ENCODE measurements at places on chromosomes 11 and 22.
A peak's percentile ranks its signal among the peaks of the same experiment; 100 is the strongest.

DNA sequence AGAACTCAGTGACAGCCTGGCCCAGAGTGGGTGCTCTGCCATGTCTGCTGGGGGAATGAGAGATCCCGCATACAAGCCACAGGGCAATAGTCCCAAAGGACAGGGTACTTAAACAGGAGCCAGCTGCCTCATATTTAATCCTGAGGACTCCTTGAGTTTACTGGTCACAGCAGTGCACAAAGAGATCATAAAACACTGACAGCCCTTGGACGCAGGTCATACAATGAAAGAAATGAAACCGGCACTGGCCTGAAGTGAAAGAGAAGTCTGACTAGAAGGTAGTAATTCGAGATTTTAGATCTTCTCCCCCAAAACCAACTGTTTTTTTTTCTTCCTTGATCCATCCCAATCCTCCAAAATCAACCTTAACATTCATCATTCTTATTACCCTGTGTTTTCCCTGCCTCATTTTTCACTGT lies 299.8 kb upstream of the SYN3 start:
- no peak for DNase-seq
- H3K4me1 ChIP-seq = no peaks in the 10 kb centered on the region
- H3K36me3 ChIP-seq = no peaks in the 10 kb centered on the region

DNA sequence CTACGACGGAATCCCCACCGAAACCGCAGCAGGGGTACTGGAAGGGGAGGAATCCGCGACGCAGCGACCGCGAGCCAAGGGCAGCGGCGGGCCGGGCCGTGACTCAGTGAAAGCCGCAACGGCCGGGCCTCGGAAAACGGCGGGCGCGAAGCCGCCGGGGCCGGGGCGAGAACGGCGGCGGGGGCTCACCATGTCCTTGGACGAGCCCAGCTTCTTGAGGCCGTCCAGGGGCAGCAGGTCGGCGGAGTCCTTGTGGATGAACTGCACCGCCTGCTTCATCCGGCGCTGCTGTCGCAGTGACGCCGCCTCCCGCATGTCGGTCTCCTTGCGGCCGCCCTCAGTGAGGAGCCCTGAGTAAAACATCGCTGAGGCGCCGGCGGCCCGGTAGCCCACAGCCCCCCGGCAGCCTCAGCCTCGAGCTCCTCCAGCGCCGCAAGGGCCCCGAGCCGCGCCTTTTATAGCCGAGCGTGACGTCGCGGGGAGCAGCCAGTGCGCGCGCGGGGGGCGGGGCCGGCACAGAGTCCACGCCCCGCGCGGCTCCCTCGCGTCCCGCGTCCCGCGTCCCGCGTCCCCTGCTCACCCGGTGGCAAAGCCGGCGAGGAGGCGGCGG lies at the start of gene NRIP3:
Gene NRIP3, minus strand, starts transcription at position 429 of the 610 bp plus-strand sequence. Its CDS starts 66 bp downstream, at position 363.
- no peaks in the 10 kb centered on the region for H3K36me3 ChIP-seq
- DNase-seq = peak; percentile 69
- H3K27ac ChIP-seq = no peak within 1 kb of the TSS

GRCh38 chr11:66045177-66045639 lies 3.8 kb downstream of the GAL3ST3 start:
- no peaks in the 10 kb centered on the region for H3K27me3 ChIP-seq
- no peak overlapping the region for H3K27ac ChIP-seq
- no peaks in the 10 kb centered on the region for H3K4me1 ChIP-seq

- no peak overlapping the region for H3K27ac ChIP-seq
- no peak overlapping the region for H3K4me3 ChIP-seq
- no peaks in the 10 kb centered on the region for H3K36me3 ChIP-seq
- no peaks in the 10 kb centered on the region for H3K27me3 ChIP-seq
- no peak for DNase-seq
- H3K4me1 ChIP-seq = no peaks in the 10 kb centered on the region
These were observed 87.0 kb downstream of the MPPED1 start for GRCh38 chr22:43498856-43499253.

DNA sequence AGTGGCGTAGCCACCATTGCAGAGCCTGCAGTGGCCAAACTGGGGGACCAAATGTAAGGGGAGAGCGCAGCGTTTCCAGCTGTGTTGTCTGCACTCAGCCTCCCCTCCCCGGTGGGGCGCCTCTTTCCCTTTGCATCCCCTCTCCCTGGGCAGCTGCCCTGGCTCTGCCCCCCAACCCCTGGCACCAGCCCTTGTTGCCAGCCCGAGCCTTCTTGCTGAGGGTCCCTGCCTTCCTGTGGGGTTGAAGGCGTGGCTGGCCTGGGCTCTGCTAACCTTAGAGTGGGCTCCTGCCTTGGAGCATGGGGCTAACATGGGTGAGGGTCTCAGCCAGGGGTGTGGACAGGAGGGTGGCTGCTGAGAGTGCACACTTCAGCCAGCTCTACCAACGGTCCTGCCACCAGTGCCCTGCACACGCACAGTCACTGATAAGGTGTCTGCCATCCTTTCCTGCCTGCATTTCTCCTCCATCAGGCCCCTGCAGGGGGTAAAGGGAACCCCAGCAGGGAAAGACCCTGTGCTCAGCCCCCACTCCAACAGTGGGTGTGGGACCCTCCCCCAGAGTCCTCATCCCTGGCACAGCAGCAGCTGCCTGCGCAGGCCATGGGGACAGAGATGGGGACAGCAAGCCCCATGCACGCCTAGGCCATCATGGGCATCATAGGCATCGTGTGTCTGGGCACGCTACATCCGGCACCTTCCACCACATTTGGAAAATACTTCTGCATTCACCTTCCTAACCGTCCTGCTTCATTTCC lies 43.5 kb downstream of the CERK start:
- H3K27me3 ChIP-seq = no peaks in the 10 kb centered on the region
- no peaks in the 10 kb centered on the region for H3K36me3 ChIP-seq
- DNase-seq = no peak
- H3K4me1 ChIP-seq = no peaks in the 10 kb centered on the region

DNA sequence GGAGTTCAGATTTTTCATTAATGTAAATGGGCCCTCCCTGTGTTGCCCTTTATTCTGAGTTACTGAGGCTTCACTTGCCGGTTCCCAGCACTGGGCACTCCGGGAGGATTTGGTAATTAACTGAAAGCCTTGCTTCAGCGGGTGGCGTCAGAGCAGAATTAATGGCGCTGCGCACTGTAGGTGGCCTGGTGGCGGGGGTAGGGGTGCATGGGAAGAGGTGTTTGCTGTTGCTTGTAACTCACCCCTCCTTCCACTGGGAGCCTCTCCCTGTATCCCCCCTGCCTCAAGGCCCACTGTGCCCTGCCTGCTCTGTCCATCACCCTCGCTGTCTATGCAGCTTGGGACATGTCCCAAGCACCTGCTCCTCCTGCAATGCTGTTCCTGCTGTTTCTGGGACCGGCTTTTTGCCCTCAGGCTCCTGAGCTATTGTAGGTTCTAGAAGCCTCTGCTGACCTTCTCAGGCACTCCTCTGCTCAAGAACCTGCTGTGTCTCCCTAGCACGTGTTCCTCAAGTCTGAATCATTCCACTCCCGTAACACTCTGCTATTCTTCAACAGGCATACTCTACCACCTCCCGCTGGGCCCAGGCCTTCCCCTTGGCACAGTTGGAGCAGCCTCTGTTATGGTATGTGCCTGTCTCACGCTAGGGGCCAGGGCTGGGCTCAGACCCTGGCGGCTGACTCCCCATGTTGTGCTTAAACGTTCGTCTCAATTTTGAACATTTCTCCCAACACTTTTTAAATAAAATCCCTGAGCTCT lies 24.4 kb downstream of the ARHGAP8 start:
- no peak overlapping the region for H3K27ac ChIP-seq
- H3K36me3 ChIP-seq = no peaks in the 10 kb centered on the region
- H3K4me1 ChIP-seq = no peaks in the 10 kb centered on the region
- no peak overlapping the region for H3K4me3 ChIP-seq
- H3K27me3 ChIP-seq = no peaks in the 10 kb centered on the region

DNA sequence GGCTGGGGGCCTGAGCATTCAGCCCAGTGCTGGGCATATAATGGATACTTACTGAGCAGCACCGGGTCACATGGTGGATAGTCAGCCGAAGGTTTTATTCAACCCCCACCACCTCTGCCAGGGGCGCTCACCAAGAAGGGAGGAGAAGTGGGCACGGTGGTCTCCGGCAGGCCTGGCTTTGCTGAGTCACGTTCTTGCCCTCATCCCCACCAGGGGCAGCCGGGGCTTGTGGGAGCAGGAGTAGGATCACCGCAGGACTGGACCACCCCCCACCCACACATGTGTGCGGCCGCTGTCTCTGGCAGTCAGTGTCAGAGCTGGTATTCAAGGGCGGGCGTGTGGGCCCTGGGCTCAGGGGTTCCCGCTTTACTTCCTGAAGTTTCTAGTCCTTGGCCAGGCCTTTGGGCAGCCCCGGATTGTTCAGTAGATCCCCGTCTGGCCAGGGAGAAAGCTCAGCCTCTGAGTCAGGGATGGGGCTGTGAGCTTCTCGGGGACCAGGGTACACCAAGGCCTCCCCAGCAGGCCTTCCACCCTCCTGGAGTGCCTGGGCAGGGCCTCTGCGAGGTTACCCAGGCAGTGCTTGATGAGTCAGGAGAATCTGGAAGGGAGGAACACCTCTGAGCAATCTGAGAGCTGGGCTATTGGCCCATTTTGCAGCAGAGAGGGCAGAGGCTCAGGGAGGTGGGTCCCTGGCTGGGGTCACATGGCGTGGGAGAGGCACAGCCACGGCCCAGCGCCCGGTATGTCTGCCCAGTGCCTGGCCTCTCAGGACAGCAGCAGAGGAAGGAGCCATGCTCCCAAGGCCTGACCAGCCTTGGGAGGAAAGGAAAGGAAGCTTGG lies 60.6 kb downstream of the RTL6 start:
- H3K36me3 ChIP-seq = no peaks in the 10 kb centered on the region
- no peaks in the 10 kb centered on the region for H3K4me1 ChIP-seq
- no peak overlapping the region for H3K27ac ChIP-seq
- no peak overlapping the region for H3K4me3 ChIP-seq

DNA sequence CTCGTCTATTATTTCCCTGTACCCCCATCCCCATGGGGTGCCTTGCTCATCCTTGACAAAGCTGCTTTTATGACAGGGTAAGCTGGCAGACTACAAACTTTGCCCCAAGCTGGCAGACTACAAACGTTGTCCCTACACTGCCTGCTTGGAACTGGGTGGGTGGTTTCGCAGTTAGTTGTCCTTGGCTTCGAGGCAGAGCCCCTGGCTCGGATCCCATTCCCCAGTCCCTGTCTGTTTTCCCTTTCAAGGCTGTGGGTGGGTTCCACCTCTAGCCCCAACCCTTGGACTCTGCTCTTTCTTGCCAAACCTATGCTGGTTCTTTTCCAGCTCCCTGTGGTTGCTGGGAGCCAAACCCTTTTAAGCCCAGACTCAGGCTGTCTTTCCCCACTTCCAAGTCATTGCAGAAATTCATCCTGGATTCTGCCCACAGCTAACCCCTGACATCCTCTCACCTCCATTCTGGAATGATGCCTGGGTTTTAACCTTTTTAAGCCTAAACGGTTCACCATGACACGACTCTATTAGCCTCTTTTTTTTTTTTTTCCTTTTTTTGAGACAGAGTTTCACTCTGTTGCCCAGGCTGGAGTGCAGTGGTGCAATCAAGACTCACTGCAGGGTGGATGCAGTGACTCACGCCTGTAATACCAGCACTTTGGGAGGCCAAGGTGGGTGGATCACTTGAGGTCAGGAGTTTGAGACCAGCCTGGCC lies 9.2 kb upstream of the RBM14 start:
- no peaks in the 10 kb centered on the region for H3K36me3 ChIP-seq
- no peaks in the 10 kb centered on the region for H3K4me1 ChIP-seq
- H3K27ac ChIP-seq = peak overlapping the region; percentile 73
- H3K4me3 ChIP-seq = no peak overlapping the region
- DNase-seq = peak; percentile 67
- H3K27me3 ChIP-seq = no peaks in the 10 kb centered on the region

DNA sequence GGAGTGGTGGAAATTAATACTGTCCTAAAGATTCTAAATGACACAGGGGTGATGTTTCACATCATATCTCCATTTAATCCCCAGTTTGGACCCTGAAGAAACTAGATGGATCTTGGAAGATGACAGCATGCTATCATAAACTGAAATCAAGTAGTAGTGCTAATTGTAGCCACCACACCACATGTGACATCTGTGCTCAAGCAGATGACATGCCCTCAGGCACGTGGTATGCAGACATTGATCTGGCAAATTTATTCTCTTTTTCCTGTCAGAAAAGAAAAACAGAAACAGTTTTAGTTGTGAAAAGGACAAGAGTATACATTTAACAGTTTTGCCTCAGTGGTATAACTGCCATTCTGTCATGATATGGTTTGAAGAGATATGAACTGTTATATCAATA lies 52.9 kb upstream of the PGR start:
- no peaks in the 10 kb centered on the region for H3K4me1 ChIP-seq
- no peak for DNase-seq
- H3K27me3 ChIP-seq = no peaks in the 10 kb centered on the region

DNA sequence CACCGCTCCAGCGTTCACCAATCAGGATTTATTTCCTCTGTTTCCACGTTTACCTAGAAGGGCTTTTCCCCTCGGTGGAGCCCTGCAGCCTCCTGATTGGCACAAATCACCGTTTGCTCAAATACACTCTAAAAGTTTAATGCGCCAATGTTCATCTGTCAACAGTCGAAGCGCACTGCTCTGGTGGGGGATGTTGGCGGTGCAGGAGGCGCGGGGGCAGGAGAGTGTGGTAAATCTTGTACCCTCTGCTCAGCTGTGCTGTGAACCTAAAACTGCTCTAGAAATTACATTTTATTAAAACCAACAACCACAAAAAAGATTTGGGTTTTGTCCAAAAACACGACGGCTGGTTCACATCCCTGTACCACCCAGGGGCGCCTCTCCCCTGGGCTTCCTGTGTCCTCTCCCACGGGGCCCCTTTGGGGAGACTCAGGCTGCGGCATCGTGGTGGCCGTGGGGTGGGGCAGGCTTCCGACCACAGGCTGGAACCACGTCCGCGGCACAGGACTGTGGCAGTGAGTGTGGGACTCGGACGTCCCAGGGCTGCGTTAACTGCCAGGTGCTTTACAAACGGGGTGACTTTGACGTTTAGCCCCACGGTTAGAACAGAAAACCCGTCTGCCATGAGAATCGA lies 13.5 kb downstream of the TTLL8 start:
- no peaks in the 10 kb centered on the region for H3K4me1 ChIP-seq
- no peak overlapping the region for H3K4me3 ChIP-seq
- DNase-seq = no peak
- no peak overlapping the region for H3K27ac ChIP-seq
- no peaks in the 10 kb centered on the region for H3K27me3 ChIP-seq
- H3K36me3 ChIP-seq = no peaks in the 10 kb centered on the region

DNA sequence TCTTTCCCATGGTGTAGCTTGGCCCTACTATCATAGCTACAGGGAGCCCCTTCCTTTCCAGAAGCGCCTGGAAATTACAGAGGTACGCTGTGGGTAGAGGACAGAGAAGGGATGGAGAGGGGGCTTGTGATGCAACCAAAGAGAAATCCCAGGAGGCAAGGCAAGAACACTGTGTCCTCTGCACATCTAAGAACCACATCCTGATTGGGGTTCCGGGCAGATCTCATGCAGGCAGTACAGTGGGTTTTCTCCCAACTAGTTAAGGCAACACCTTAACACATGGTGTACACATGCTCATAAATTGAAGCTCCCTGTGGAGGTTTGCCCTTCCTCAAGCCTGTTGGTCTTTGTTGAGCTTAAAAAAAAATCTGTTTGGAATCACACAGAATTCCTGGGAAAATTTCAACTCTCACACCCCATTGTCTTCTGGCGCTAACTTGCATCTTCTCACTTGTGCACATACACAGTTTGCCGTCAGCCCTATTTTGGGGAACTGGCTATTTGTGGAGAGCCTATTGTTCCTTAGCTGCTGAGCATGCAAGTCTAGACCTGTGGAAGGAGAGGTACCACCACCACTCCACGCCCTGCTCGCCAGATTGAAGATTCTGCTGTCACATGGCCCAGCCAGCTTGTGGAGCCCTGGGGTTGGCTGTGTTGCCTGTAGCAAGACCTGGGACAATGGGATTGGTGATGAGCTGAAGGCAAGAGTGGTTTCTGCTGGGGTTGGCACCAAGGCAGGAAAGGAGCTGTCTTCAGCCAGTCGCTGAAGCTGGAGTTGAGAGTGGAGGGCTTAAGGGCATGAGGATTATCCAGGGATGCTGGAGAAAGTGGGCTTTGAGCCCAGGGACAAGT lies 52.4 kb downstream of the ALX4 start:
- no peaks in the 10 kb centered on the region for H3K4me1 ChIP-seq
- no peak overlapping the region for H3K27ac ChIP-seq
- no peaks in the 10 kb centered on the region for H3K36me3 ChIP-seq
- H3K27me3 ChIP-seq = no peaks in the 10 kb centered on the region
- DNase-seq = no peak

All from uterus (tissue), 4 donors.